Fibroblast of villous mesenchyme (primary cell): ENCODE measurements at places on chromosomes 16 and 17. TPM values are rescaled to one million over a fixed set of nuclear protein-coding genes. Genes with fewer than 3 reads are reported as not detected.

The ABCA10 gene
- 0.43 and 0.64 TPM in 2 replicates for total RNA-seq

The KIF19 gene
- not detected in 2 replicates for total RNA-seq

The ZNF423 gene
- 0.32 and 0.43 TPM in 2 replicates for total RNA-seq

The C17orf50 gene
- not detected in 2 replicates for total RNA-seq

The TEX14 gene
- total RNA-seq: under 0.01 and 0.43 TPM in 2 replicates

The NRN1L gene
- not detected in 2 replicates for total RNA-seq

The SMIM5 gene
- under 0.01 TPM in 1 of 2 replicates, not detected in the other for total RNA-seq

The CLEC16A gene
- 28.7 and 32.4 TPM in 2 replicates for total RNA-seq

The CTRL gene
- 1.3 TPM in 1 of 2 replicates, not detected in the other for total RNA-seq

The CCL4L2 gene
- not detected in 2 replicates for total RNA-seq

The HSPB9 gene
- total RNA-seq: not detected in 2 replicates

The TRAPPC1 gene
- total RNA-seq: 42.7 and 47.4 TPM in 2 replicates

The KRTAP2-3 gene
- total RNA-seq: 0.32 TPM in 1 of 2 replicates, not detected in the other

The HOXB4 gene
- total RNA-seq: 1.7 and 1.9 TPM in 2 replicates

The C16orf78 gene
- total RNA-seq: not detected in 2 replicates

The CCL14 gene
- total RNA-seq: not detected in 2 replicates
